HS-27A (cell line): ENCODE measurements at places on chromosomes 1 and 21.

GRCh38 chr1:16905110-16905867 lies 9.5 kb downstream of the RNU1-2 start:
- DNase-seq, result peak; percentile 93

DNA sequence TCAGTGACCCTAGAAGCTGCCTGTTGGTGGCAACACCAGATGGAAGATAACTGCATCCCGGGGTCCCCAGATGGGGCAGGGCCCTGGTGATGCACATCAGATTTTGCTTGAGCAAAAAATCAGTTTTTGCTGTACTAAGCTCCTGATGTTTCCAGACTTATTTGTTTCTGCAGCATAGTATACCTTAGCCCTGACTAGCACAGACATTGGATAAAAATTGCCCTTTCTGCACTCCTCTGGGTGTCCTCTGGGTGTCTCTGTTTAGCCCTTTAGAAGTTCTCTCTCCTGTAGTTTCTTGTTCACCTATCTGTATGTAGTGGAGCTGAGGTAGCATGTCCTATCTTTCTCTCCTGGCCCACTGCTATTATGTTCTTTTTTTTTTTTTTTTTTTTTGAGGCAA lies 30.3 kb upstream of the PLA2G2C start:
- DNase-seq, result no peak

- no peak for DNase-seq
Observed at GRCh38 chr1:54425152-54425584, 19.0 kb upstream of the SSBP3 start.

DNA sequence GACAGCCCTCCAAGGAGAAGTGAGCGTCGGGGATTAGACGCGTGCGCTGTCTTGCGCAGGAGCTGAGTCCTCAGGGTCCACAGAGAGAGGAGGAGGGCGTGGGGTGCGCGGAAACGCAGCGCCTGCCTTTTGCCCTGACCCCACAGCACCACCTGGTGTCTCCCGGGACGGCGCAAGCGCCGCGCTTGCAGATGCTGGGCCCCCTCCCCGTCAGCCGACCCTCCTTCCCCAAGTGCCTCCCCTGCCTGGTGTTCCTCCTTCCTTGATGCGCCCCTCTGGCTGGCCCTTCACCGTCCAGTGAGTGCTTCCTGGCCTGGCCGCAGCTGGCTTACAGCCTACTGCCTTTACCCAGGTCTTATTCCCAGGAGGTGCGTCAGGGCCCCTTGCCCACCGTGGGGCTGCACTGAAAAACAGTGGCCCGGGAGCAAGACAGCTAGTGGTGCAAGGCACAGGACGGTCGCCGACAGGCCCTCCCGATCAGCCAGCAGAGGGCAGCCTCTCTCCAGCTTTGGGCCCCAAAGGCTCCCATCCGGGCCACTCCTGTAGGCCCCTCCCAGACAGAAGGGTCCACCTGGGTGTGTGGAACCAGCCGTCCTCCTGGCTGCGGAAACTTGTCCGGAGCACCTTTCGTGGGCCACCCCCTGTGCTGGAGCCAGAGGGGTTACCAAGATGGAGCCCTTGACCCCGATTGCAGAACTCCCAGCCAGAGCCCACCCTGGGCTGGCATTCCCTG lies 12.9 kb upstream of the PHLDA3 start:
- no peak for DNase-seq

- no peak for DNase-seq
Observed at GRCh38 chr1:117616356-117616755, 10.5 kb downstream of the TENT5C start.

DNA sequence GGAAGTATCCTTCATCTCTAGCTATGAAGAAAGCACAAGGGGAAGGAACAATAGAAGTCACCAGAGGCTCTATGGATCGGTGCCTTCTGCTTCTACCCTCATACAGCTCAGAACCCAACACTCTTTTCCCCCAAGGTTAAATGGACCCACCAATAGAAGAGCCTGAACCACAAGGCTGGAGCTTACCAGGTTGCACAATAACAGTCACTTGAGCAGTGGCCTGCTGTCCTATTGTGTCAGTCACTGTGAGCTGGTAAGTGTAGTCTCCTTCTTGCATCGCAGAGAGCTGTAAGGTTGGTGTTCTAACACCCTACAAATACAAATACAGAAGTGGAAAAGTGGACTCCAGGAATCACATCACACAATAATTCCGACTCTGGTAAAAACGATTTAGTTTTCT lies 103.0 kb downstream of the KIAA0319L start:
- DNase-seq, result no peak

- peak; percentile 86 for DNase-seq
Observed at GRCh38 chr1:87794788-87795614, 466.3 kb downstream of the LMO4 start.

DNA sequence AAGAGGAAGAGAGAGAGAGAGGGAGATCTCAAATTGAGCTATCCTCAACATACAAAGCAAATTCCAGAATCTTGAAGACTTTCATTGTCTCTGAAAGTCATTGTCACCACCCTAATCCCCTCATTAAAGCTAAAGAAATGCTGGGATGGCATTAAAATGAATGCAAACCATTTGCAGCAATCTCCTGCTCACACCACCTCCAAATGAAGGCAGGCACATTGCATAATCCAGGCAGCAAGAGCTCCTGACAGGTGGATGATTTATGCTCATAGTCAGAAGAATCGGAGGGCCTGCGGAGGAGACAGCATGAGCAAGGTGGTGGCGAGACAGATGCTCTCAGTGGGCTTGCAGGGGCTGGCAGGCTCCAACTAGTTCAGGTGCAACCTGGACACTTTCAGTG lies 90.2 kb downstream of the ESRRG start:
- DNase-seq, result no peak

- DNase-seq, result no peak
Observed at GRCh38 chr1:77010937-77011336, 143.7 kb downstream of the ST6GALNAC5 start.

- DNase-seq, result no peak
Observed at GRCh38 chr1:167492481-167492910, 25.8 kb downstream of the CD247 start.

- DNase-seq, result no peak
Observed at GRCh38 chr1:236137285-236137852, 5.0 kb upstream of the GPR137B start.

- no peak for DNase-seq
Observed at GRCh38 chr1:221302357-221302756, 423.1 kb downstream of the HLX start.

- no peak for DNase-seq
Observed at GRCh38 chr1:29683472-29683871, 447.1 kb downstream of the PTPRU start.

DNA sequence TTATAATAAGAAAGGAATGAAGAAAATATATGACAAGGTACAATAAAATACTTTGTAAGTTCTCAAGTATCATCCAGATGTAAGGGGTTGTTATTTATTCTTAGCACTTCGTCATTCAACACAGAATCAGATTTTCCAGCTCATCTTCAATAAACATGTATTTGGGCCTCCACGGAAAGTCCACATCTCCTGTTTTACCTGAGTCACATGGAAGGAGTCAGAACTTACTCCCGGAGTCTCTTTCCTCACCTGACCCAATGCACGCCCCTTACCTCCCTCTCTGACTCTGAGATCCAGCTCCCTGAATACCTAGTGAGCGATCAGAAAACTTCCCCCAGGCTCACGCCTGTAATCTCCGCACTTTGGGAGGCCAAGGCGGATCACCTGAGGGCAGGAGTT lies 1.5 kb upstream of the PMVK start:
- DNase-seq, result no peak

- no peak for DNase-seq
Observed at GRCh38 chr1:201517631-201518030, 10.7 kb upstream of the CSRP1 start.

GRCh38 chr1:233393084-233393840 lies 65.7 kb downstream of the MAP3K21 start:
- DNase-seq, result no peak

- DNase-seq, result no peak
Observed at GRCh38 chr1:152941037-152941711, 5.8 kb upstream of the SPRR5 start.

DNA sequence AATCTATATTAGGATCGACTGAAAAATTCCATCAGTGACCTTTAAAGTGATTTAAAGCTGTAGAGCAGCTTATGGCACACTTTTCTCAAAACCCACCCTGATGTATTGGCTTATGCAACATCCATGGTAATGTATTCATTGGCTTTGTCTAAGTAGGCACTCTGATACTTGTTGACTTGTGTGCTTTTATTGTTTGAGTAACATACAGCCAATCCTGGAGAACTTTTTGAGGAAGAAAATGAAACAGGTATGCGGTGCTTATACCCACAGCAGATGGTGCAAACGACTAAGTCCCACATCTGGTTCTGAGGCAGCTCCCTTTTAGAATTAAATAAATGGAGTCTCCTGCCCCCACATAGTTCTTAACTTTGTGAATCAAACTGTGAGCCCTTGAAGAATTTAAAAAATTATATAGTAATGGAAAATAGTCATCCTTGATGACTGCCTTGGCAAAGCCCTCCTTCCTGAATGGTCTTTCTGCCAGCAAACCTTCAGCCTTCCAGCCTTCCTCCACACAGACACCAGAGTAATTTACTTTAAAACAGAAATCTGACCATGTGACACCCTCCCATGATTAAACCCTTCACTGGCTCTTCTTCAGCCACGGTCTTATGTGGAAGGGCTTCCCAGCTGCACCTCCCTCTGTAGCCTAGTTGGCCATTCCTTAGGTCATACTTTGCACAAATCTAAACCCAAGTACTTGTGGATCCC lies 116.0 kb downstream of the BCAR3 start:
- DNase-seq, result no peak

GRCh38 chr1:22315315-22316078 lies 136.2 kb upstream of the ZBTB40 start:
- no peak for DNase-seq

- no peak for DNase-seq
Observed at GRCh38 chr1:175419684-175420517, 227.3 kb upstream of the KIAA0040 start.

DNA sequence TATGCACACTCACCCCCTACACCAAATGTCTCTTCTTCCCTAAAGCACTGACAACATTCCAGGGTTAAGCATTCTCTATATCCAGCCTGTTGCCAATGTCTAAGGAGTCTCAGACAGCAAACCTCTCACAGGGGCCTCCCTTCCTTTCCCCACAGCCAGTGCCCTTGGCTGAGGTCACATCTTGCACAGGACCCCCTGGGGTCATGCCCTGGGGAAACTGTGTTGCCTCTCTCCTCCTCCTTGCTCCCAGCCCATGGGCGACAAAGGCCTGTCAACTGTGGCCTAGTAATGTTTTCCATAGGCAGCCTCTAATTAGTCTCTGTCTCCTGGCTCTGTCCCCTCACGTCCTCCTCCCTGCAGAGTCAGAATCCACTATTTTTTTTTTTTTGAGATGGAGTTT lies 54.6 kb downstream of the NENF start:
- no peak for DNase-seq

DNA sequence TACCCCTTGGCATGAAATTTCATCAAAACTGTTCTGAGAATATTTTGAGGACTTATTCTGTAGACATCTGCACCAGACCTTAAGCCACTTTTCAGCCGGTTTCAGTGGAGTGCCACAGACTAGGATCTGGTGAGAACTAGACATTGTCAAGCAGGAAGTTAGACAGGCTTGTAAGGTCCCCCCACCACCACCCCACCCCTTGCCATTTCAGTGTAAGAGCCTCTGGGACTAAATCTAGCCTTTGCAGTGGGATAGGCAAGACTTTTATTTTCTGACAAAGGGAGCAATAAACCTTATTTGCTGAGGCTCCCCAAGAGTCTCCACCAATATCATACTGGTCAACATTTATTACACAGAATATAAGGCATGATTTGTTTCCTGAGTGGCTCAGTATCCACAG lies 77.9 kb upstream of the EXO1 start:
- no peak for DNase-seq

GRCh38 chr1:230423261-230423660 lies 2.9 kb downstream of the PGBD5 start:
- no peak for DNase-seq

- DNase-seq, result no peak
Observed at GRCh38 chr1:41371630-41372599, 10.7 kb downstream of the FOXO6 start.

DNA sequence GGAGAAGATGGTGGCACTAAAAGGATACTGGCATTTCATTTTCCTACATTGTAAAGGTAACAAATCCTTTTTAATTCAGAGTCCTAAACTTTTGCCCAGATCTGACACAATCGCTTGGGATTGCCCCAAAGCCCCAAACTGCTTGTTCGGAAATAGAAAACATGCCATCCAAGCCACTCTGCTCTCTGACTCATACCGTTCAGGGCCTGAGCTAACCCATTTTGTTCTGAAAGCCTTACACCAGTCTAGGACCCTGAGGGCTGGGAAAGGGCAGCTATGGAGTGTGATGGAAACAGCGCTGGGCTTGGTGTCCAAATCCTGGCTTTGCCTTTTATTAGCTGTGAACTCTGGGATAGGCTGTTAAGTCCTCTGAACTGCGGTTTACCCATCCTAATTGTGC lies 159.4 kb upstream of the UBE2U start:
- peak; percentile 91 for DNase-seq

GRCh38 chr1:98672189-98672588 lies 10.7 kb downstream of the SNX7 start:
- DNase-seq, result no peak

- no peak for DNase-seq
Observed at GRCh38 chr1:58204284-58204683, 342.2 kb downstream of the OMA1 start.

DNA sequence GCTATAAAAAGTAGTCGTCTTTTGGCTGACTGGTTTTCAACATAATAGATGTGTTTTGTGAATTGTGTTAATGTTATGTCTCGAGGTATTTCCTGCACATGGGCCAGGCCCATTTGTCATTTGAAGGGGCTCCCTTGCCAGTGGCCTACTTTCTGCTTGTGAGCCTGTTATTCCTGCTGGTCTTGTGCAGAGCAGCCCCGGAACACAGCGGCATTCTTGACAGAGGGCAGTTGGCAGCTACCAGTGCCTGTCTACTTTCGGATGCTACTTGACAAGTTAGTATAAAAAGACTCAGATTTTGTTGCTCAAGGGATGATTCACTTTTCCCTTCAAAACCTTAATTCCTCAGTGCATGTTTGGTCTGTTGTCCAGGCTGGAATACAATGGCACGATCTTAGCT lies 28.5 kb downstream of the PGM1 start:
- no peak for DNase-seq

GRCh38 chr1:75733661-75734060 lies 9.2 kb downstream of the ACADM start:
- no peak for DNase-seq

DNA sequence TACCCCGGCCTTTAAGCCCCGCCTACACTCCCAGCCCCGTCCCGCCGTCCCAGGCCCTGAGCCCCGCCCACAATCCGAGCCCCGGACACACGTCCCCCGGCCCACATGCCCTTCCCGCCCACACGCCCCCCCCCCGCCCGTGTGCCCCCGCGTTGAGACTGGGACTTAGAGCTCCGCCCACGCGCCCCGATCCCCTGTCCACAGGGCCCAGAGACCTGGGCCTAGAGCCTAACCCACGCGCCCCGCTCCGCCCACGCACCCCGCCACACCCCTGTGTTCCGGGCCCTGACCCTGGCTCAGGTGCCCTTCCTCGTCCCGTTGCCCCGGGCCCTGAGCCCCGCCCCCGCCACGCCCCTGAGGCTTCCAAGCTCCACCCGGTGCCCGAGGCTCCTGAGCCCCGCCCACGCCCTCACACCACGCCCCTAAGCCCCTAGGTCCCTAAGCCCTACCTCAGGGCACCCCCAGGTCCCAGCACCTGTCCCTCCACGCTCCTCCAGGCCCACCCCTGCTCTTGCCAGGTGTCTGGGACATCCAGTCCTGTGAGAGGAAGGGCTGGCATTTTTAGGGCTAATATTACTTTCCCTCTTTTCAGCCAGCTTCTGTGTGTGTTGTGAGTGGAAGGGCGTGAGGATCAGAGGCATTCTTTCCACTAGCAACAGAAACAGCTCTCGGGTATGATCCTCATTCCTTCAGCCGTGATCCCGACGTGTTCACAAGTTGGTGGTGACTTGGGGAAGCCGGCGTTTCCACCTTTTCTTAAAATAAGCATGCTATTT lies 552 bp upstream of the GPR157 start:
- no peak for DNase-seq
